ENCODE measurements at places on chromosomes 7 and 10.

DNA sequence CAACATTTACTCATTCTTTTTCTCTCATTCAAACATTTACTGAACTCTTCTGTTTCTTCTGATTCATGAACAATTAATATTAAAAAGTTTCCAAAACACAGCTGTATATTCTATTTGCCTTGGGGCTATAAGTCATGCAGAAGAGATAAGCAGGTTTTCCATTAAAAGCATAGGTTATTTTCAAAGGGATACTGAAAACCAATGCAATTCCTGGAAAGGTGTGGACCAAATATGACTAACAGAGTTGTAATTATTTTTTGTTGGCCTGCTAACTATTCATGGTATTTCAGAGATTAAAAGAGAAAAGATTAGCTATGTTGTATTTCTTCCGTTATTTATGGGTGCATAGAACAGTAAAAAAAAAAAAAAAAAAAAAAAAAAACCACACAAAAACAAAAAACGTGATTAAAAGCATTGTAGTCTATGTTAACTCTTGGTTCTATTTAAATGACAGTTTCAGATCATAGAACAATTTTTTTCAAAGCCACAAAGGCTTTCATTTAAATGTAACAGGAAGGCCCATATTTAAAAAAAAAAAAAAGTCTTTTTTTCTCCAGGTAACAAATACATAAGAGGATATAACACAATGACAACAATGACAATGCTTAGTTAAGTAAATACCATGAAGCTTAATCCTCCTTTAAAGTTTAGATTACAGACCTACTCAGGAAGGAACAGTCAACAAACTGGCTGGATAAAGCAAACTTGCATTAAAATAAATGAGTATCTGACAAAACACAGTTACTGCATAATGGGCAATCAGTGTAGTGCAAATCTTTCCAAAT, 1042.9 kb downstream of the GATA3 start:
- DNase-seq = no peak

DNA sequence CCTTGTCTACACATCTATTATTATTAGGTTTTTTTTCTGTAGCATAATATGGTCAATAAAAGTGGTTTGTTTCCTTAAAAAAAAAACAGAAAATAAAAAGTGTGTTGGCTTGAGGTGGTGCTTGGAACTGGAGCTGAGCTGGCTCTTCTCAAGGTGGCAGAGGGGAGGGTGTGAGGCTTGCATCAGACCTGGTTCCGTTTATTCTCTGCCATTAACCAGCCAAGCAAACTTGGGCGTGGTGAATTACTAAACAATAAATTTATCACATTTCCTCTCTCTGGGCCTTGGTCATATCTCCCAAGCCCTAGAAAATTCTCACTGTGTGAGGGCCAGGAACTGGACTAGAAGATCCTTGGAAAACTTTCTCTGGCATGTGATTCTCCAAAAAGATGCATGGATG, 427.5 kb upstream of the MKI67 start:
- no peak for DNase-seq

- no peak for DNase-seq
Measured at GRCh38 chr10:92530421-92530820, 43.5 kb downstream of the IDE start.

- DNase-seq = no peak
Measured at GRCh38 chr10:43055991-43056567, 20.8 kb upstream of the RET start.

DNA sequence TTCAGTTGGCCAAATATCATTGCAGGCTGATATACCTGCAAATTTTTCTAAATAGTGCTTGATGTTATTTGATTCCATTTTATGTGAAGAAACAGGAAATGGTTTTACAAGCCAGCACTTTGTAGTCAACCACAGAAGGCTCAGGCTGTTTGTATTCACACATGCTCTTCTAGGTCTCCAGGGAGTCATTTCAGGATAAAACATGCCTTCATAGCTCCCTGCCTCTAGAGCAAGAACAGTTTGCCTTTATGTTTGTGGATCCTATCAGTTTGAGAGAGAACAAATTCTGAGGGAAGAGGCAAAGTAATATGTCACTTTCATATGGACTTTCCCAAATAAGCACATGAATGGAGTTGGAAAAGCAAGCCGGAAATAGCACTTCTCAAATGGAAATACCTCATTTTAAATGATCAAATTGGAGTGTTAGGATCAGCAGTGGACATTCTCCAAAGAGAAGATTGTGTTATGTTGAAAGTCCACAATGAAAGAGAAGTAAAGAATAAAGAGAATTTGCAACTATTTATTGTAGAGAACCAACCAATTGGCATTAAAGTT, 277.6 kb downstream of the KCND2 start:
- no peak for DNase-seq

- DNase-seq = no peak
Measured at GRCh38 chr10:80144067-80144695, 11.7 kb downstream of the PLAC9 start.

DNA sequence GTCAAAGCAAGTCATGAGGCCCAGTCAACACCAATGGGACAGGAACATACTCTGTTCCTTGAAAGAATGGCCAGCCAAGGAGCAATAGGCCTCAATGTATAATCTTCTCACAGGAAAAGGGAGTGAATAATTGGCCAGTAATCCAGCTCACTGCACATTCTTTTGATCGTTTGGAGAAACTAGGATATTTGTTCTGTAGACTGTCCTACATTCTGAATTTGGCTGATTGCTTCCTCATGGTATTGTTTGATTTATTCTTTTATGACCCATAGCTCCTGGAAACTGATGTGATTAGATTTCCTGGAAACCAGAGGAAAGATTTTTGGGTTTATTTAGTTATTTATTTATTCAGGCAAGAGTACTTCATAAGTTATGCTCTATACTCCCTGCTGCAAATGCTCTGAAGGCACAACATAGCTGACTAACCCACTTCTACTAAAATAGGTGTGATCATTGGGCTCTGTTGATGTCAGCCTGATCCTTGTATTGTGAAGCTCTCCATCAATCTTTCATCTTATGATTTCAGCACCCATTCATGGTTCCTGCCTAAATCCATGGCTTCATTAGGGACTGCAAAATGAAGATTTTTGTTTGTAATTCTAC, 745.2 kb downstream of the SUGCT start:
- DNase-seq = no peak

DNA sequence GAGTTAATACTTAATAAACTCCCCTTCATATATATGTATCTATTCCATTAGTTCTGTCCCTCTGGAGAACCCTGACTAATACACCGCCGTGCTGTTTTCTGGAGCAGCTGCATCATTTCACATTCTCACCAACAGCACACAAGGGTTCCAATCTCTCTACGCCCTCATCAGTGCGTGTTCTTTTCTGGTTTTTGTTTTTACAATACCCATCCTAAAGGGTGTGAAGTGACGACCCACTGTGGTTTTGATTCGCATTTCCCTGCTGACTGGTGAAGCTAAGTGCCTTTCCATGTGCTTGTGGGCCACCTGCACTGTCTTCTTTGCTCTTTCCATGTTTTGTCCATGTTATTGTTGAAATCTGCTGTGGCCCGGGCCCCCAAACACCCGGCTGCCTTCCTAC, 11.0 kb upstream of the INSIG1 start:
- no peak for DNase-seq

DNA sequence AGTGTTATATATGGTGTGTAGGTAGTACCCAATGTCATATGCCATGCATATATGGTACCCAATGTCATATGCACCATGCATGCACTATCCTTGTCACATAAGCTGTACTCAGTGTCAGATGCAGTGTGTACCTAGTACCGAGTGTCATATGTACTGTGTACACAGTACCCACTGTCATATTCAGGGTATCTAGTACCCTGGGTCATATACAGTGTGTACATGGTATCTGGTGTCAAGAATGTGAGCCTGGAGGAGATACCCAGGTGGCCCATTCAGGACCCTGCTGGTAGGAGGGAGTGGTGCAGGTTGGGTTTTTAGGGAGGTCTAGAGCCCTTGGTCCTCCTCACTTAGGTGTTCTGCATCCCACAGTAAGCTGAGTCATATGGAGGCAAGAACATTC, 1.8 kb downstream of the ZMYND11 start:
- peak; percentile 78 for DNase-seq

- no peak for DNase-seq
Measured at GRCh38 chr7:130281260-130281659, 11.7 kb upstream of the CPA4 start.

- no peak for DNase-seq
Measured at GRCh38 chr7:1909476-1909875, 239.4 kb downstream of the ELFN1 start.

DNA sequence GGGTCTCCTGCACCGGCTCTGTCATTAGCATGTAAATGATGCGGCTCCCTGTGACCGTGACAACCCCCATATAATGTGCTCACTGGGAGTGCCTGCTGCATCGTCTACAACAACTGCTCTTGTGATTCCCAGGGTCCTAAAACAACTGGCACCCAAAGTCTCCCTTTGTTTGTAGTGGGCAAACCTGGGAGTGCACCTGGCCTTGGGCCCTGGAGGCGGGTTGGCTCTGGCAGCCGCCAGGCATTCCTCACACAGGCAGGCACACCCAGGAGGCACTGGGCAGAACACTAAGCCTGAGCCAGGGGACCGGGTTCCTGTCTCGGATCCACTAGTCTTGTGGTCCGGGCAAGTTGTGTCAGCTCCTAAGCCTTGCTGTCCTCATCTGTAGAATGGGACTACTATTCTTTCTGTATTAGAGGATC, 115.5 kb upstream of the GPR26 start:
- no peak for DNase-seq

- no peak for DNase-seq
Measured at GRCh38 chr7:86961686-86962085, 97.8 kb downstream of the ELAPOR2 start.

DNA sequence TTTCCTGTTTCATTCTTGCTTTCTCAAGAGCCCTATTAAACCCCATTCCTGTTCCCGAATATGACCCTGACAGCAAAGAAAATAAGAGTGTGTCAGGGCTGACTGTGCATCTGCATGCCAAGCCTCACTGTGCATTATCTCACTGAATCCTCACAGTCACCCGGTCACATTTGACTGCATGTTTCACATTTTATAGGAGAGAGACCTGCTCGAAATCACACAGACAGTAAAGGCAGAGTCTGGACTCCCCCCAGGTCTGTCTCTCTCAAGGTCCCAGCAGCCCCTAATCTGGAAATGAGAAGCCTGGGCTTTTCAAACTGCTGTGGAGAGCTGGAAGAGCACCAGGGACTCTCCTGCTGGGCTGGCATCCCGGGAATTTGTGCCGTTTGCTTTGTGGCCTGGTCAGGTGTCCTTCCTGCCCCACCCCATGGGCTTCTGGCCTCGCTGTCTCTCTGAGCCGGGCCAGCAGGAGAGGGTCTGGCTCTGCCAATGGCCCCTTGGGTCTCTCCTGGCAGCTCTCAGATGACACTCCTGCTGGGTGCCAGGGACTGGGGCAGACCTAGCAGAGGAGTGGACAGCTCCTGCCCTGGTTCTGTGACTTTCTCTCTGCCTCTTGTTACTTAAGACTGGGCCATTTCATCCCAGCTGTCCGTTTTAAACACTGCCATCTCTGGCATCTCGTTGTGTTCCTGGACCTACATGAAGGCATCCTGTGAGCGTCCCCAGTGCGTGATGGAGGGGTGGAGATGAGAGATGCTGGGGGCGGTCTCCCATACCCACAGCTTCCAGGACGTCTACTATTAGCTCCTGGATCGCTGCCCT, 173.6 kb downstream of the ARHGAP12 start:
- DNase-seq = no peak

Measured in Karpas-422 (cell line).